ENCODE measurements at places on chromosomes 2 and 18.

- DNase-seq: no peak
Measured at GRCh38 chr2:43081131-43081765, 145.2 kb downstream of the ZFP36L2 start.

GRCh38 chr2:3635171-3635974 is 22.6 kb upstream of the ALLC start:
- no peak for DNase-seq

GRCh38 chr2:168819829-168820489 is 17.5 kb downstream of the NOSTRIN start:
- DNase-seq: no peak

- DNase-seq: no peak
Measured at GRCh38 chr2:14418115-14418514, 214.4 kb upstream of the LRATD1 start.

DNA sequence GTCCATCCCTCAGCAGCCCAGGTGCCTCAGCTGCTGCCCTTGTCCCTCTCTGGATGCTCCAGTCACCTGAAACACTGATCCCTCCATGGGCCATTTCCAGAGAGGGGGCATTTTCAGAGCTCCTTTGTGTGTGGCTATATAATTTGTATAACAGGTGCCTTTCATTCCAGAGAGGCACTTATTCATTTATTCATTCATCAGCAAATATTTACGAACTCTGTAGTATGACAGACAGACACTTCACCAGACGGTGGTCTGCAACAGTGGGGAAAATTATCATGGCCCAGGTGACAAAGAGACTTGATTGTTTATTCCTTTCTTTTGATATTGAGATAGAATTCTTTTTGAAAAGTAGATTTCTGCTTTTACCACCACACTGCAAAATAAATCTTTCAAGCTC is 361.7 kb downstream of the TMEM182 start:
- no peak for DNase-seq

DNA sequence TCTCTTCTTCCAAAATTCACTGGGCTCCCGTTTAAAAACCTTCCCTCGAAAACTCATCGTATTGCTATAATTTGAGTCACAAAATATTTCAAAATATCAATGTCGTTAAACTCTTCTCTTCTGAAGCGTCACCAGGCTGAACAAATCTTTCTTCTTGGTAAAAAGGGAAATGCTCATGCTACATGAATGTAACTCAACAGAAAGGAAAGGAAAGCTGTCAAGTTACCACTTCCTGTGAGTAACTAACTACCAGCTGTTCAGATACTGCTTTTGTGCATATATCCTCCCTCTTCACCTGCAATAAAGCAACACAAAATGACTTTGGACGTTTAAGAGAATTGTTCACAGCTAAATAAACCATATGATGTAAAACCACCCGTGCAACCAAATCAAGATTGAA is 95.4 kb downstream of the DOCK10 start:
- peak; percentile 9 for DNase-seq
